Hypothalamus (tissue), 51 donors: ENCODE measurements at places on chromosomes 12 and 14.

DNA sequence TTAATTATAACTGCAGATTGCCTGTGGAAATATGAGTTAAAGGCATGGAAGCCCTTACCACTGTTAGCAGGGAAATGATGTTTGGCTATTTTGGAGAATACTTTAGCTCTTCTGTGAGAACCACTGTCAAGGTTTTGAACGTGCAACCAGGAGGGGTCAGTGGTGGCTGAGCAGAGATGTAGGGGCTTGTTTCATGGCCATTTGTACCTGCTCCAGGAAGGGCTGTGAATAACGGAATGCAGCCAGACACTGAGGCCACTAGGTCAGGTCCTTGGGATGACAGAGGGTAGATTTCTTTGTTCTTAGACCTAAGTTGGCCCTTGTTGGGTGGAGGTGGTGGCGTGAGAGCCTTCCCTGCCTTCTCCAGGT, 8.3 kb downstream of the TRAF3 start:
- no peak for DNase-seq

GRCh38 chr12:15205341-15206010, 15.7 kb downstream of the RERG start:
- DNase-seq: no peak

DNA sequence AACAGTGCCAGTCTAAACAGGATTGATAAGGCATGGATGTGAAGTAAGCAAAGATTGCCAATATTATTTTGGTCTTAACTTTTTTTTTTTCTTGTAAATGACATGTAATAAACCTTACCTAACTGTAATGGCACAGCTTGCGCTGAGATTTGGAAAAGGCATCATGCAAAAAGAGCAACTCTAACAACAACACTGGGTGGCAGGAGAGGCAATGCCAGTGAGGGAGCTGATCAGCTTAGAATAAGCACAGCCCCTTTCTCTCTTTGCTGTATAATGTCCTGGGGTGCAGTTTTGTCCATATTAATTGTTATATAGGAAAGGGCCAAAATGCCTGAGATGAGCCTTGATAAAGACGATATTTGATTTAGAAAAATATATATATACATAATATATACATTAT, 1589.7 kb upstream of the FLRT2 start:
- DNase-seq: no peak

GRCh38 chr14:45807178-45807899, 554.3 kb upstream of the MIS18BP1 start:
- DNase-seq: no peak

- no peak for DNase-seq
These were observed 308.1 kb downstream of the RPAP3 start for GRCh38 chr12:47397664-47398281.

GRCh38 chr12:59833408-59833807, 237.6 kb downstream of the SLC16A7 start:
- DNase-seq: no peak

- DNase-seq: no peak
These were observed 15.6 kb downstream of the BBS10 start for GRCh38 chr12:76332606-76333005.

DNA sequence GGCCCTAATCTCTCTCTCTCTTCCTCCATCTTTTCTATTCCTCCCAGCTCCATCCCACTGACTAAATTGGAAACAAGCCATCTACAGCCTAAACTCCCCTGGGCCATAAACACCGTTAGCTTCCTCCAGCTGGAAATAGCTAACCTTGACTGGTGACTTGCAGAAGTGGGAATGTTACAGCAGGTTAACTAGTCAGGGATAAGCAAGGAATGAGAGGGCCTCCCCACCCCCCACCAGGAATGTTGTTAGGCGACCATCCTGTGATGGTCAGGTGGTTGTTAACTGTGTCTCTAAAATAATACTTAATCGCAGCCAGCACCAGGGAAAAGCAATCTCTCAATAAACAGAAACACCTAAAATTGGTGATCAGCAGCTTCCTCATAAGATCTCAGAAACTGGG, 40.8 kb downstream of the MIS18BP1 start:
- no peak for DNase-seq

GRCh38 chr14:44847526-44848309, 114.0 kb downstream of the KLHL28 start:
- no peak for DNase-seq

DNA sequence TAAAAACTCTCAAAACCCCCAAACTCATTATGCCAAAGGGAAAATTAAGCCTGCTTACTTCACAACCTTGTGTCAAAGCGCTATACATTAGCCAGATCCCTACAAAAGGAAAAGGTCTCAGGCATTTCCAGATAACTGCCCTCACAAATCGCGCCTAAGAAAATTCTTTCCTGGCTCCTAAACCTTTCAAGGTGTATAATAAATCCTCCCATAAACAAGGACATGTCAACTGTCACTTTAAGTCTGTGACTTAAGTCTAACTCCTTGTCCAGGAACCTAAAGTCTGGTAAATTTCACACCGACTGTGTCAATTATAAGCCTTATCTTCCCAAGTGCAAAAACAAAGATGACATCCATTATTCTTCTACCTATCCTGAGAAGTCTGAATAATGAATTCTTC, 4.3 kb upstream of the ETFBKMT start:
- DNase-seq: no peak

DNA sequence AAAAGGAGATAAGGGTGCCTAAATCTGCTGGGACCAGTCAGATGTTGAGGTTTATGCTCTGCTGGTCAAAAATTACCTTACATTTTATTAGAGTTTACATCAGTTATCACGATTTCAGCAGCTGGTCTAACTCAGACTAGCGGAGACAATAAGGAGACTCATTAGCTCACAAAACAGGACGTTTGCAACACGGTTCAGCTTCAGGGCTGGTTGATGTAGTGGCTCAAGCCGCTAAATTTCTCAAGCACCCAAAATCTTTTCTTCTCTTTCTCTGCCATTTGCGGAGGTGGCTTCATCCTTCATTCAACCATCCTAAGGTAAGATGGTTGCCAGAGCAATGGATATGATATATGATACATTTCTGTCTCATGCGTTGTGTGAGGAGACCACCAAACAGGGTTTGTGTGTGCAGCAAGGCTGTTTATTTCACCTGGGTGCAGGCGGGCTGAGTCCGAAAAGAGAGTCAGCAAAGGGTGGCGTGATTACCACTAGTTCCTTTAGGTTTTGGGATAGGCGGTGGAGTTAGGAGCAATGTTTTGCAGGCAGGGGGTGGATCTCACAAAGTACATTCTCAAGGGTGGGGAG, 30.3 kb upstream of the CLIP1 start:
- DNase-seq: no peak

DNA sequence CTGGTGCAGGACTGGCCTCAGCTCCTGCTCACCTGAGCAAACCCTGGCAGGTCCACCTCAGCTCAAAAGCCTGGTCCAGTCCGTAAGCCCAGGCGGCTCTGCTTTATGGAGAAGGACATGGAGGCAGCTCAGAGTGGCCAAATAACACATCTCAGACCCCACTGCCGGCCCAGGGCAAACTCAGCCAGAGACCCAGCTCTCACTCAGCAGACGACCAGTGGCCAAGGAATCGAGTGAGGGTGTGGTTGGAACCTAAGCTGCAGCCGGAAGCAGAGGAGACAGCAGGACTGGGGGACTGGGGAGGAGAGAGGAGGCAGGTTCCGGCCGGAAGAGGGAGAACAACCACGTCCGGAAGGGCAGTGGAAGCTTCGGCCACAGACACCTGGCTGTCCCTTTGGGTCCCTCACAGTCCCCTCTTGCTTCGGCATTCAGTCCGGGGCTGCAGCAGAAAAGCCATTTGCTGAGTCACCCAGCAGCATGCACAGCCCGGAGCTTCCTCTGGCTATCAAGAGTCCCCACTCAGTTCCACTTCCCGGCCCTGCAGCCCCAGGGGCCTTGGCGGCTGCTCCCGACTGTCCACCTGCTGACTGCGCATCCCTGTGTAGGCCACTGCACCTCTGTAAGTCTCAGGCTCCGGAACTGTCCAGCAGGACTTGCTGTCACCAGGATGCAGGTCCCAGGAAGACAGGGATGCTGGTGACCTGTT, 104.0 kb downstream of the CALM1 start:
- no peak for DNase-seq

DNA sequence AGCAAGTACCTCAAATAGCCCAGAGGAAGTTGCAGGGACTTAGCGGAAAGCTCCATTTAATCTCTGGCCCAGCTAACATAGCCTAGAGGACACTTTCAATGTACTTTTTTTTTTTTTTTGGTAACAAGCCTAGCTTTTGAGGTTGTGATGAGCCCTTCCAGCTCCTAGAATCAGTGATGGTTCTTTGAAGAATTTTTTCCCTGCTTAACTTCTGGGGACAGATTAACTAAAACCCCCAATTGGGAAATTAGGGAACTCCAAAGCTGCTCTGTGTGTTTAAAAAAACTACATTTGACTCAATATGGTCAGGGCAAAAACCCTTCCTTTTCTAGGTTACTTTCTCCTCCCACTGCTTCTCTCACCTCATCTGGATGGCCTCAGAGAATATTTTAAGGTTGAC, 23.9 kb upstream of the ITGA5 start:
- DNase-seq: no peak

- no peak for DNase-seq
These were observed 7.8 kb downstream of the RPAP3 start for GRCh38 chr12:47698055-47698454.

- no peak for DNase-seq
These were observed 638.4 kb downstream of the FLRT2 start for GRCh38 chr14:86168371-86168770.

- no peak for DNase-seq
These were observed 161.2 kb downstream of the DAD1 start for GRCh38 chr14:22427771-22428231.

DNA sequence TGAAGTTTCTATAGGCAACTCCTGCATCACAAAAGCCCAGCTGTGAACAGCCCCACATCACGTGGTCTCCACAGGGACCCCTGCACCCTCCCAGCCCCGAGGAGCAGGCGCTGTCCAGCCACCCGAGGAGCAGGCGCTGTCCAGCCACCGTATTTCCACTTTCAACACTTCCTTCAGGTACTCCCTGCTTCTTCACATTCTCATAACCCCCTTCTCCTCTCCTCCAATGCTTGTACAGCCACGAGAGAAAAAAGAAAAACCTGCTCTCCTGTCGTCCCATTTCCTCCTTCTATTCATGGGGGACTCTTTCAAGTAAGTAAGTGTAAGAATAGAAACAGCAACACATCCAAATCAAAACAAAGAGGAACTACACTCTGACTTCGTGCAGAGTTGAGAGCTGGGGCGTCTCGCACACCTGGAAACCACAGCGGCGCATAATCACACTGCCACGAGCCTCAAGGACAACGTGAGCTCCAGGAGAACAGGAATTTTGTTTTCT, 11.9 kb downstream of the CDC42BPB start:
- DNase-seq: no peak

- no peak for DNase-seq
These were observed 48.5 kb downstream of the ADGRD1 start for GRCh38 chr12:131002216-131002631.

DNA sequence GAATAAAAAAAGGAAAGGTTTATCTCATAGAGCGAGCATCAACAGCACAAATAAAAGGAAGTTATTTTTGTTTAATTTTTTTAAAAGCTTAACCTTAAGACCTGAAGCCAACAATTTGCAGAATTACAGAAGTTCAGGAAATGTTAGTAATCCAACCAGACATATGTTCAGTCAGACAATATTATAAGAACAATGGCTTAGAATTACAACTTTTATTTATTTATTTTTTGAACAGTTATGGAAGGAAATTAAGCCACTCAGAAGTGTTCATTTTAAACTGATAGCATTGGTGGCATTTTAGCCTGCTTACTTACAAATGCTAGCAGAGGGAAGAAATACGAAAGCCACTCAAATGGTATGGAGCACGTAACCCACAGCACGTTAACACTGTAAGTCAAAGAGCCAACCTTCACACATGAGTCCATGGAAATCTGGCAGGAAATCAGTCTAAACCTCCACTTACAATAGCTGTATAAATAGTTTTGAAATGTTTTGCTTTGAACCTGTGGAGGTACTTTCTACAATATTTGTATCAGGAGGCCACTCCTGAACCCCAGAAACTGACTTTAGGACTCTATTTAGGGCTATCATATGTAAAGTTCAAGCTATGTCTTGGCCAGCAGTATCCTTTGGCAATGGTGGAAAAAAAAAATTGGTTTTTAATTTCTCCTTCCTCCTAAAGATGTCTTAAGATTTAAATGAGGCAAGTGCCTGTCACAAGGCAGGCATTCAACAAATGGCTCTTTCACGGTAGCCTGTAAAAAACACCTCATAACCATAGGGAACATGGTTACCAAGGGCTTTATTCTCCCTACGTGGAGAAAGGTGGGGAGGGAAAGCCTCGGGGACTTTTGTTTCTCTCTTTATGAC, 102.3 kb downstream of the ITPR2 start:
- no peak for DNase-seq

DNA sequence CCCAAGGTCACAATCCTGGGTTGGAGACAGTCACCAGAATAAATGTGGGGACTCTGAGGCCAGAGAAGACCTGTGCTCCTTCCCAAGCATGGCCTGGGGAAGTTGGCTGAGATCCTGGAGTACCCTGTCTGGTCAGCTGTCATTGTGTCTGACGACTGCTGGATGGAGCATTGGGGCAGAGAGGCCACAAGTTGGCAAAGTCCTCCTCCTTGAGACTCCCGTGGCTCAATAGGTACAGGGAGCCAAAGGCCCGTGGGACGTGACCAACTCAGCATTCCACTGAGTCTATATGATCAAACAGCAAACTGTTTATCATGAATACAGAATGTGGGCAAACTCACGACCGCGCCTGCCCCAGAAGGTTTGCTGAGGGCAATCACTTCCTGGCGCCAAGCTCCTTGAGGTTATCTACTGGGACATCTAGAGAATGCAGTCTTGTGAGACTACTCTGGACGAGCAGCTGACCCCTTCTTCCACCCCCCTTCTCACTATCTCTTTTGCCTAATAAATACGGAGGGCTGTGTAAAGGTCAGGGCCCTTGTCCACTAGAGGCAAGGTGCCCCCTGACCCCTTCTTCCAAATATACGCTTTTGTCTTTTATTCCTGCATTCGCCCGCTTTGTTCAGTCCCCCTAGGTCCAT, 14.3 kb upstream of the SLC10A1 start:
- DNase-seq: no peak

DNA sequence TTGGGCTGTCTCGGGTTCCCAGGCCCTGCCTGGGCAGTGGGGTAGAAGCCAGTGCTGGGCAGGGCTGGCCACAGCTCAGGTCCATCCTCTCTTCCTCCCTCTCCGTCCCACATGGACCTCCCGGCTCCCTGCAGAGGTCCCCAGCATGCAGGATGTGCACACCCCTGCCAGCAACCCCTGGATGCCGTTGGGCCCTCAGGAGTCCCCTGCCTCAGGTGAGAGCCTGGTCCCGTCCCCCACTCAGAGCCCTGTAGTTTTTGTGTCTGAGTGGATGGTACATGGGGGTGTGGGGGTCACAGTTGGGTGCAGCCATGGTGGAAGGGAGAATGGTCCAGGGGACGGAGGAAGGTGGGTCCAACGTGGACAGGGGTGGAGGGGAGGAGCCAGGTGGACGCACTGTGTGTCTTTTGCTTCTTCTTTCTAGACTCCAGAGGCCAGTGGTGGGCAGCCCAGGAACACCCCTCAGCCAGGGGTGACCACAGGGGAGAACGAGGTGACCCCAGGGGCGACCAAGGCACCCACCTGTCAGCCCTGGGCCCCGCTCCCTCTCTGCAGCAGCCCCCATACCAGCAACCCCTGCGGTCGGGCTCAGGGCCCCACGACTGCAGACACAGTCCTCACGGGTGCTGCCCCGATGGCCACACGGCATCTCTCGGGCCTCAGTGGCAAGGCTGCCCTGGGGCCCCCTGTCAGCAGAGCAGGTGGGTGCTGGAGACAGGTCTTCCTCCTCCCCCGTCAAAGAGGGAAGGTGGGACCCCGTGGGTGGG, 21.7 kb downstream of the PAPLN start:
- DNase-seq: no peak
